GM13977 (cell line): ENCODE measurements at places on chromosomes 13 and 19.
A peak's percentile ranks its signal among the peaks of the same experiment; 100 is the strongest.

GRCh38 chr19:8057545-8058270 is 5.1 kb downstream of the CCL25 start:
- DNase-seq = no peak

DNA sequence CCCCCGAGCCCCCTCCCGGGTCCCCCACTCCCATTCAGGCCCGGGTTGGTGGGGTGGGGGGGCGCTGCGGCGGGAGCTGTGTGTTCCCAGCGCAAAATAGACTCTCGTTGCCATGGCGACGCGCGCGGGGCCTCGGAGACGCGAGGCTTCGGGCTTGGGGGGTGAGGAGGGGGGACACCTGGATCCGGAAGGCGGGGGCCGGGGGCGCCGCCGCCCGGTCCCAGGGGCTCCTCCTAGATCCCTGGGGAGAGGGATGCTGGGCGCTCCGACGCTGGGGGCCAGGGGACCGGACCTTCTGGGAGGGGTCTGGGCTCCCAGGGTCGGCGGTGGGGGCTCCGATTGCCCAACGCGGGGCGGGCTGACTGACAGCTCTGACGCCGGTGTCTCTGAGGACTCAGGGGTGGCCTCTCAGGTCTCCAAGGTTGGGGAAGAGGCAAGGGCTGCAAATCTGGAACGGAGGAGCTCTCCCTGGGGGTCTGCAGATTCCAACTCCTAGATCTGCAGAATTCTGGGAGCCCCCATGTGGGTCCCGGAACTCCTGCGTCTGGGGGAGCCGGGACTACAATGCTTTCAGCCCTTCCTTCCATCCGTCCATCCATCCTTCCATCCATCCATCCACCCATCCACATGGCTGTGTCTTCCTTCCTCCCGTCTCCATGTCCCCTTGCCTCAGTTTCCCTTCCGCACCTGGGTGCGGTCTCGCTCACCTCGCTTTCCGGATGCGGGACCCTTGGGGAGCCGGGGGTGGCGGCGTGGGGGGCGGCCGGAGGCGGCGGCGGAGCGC is 9.1 kb upstream of the SHISA7 start:
- DNase-seq = no peak

- peak; percentile 38 for DNase-seq
Observed at GRCh38 chr19:56314018-56314380, 640 bp downstream of the ZSCAN5A start.

DNA sequence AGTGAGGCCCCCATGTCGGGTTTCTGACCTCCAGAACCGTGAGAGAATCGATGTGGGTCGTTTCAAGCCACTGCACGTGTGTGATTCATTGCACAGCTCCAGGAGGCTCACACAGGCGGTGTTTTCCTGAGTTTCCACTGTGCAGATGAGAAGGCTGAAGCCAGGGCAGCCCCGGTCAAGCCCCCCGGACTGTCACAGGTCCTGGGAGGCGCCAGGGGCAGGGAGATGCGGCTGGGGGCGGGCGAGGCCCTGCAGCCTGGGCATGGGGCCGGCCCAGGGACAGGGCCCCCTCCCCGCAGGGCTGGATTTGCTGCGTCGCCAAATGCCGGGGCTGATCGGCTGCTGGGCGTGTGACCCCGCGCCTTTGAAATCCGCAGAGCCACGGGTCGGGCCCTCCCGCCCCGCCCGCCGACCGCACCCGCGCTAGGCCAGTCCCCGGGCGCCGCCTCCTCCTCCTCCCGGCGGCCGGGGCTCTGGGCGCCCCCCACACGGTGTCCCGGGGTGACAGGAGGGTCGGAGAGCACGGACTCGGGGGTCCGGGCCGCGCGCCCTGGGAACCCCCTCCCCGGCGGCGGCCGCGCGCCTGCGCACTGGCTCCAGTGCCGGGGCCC is 9.9 kb upstream of the MKNK2 start:
- no peak for DNase-seq

GRCh38 chr13:44242766-44243165 is 130.9 kb upstream of the SERP2 start:
- DNase-seq = no peak

DNA sequence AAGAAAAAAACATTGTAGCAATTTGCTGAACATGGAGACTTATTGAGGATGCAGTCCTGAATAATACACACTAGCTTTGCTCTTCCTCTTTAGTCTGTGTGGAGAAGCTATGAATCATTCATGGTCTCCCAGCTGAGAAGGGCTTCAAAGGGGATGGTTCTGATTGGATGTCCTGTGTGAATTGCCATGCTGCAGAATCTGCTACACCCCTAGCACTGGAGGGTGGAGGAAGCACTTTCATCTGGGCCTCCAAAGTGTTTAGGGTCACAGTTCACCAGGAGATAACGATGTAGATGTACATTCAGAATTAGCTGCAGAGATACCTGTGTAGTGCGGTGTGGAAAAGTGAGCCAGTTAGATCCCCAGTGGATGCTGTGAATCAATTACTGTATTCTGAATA is 321.1 kb upstream of the EDNRB start:
- DNase-seq = no peak

GRCh38 chr13:76620036-76620435 is 266.2 kb downstream of the KCTD12 start:
- DNase-seq = no peak

GRCh38 chr13:80881942-80882445 is 541.1 kb upstream of the SPRY2 start:
- DNase-seq = no peak

- DNase-seq = peak; percentile 97
Observed at GRCh38 chr19:681029-682019, 5.1 kb downstream of the FSTL3 start.

GRCh38 chr13:66077132-66077689 is 1152.9 kb downstream of the PCDH9 start:
- DNase-seq = no peak

DNA sequence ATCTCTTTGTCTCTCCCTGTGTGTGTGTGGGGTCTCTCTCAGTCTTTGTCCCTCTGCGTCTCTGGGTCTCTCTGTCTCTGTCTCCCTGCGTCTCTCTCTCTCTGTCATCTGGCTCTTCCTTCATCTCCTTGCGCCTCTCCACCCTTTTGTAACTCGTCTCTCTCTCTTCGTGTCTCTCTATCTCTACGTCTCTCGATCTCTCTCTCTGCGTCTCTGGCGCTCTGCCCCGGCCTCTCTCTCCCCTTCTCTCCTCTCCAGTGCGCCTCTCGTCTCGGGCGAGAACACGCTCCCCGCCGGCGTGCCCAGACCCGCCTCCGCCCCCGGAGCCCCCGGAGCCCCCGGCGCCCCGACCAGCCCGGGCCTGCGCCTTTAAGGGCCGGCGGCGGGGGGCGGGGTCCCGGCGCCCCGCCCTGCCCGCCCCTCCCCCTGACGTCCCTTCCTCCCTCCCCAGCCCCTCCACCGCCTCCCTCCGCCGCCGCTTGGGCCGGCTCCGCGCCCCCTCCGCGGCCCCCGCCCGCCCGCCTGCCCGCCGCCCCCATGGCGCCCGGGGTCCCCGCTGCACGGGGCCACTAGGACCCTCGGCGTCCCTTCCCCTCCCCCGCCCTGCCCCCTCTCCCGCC is at the start of gene MARK4:
Gene MARK4 (plus strand): TSS at position 440 of the 620 bp plus-strand sequence. CDS start 318 bp downstream, outside the sequence.
- peak; percentile 98 for DNase-seq

GRCh38 chr19:1377965-1378785 is 5.5 kb upstream of the NDUFS7 start:
- no peak for DNase-seq

DNA sequence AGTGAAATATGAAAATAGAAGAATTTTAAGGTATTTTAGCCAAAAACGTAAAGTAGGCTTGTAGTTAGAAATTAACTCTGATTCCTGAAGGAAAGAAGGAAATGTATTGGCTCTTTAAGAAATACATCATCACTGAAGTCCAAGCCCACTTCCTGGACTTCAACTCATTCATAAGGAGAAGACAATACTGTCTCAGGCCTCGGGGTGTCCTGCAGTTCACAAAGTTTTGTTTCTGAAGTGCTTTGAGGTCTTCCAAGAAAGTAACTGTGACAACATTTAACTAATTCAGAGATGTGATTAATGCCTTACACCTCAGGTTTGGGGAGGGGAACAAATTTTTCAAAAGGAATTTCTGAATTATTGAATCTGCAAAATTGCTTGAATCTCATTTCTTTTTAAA is 65.8 kb upstream of the STARD13 start:
- DNase-seq = no peak

DNA sequence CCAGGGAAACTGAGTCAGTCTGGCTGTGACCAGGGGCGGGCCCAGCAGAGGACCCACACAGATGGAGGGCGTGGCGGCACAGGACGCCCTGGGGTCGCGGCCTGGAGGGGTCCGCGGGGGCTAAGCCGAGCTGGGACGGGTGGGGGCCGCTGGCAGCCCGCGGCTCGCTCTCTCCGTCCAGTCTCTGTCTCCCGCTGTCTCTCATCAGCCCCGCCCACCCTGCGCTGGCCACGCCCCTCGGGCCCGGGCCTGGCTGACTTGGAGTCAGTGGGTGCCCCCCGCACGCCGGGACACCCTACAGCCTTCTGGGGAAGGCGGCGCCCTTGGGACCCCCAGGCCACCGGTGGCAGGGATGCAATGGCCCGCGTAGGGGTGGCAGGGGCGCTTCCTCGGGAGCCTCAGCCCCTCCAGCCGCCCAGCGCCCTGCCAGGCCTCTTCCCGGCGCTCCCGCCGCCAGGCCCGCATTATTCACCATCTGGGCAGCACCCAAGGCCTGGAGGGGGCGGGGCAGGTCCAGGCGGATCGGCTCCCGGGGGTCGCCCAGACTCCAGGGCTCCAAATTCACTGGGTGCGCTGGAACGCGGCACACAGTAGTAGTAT is at the start of gene TBXA2R:
Gene TBXA2R (minus strand): TSS at position 186 of the 600 bp plus-strand sequence. CDS start 6,241 bp downstream, outside the sequence.
- peak; percentile 84 for DNase-seq

DNA sequence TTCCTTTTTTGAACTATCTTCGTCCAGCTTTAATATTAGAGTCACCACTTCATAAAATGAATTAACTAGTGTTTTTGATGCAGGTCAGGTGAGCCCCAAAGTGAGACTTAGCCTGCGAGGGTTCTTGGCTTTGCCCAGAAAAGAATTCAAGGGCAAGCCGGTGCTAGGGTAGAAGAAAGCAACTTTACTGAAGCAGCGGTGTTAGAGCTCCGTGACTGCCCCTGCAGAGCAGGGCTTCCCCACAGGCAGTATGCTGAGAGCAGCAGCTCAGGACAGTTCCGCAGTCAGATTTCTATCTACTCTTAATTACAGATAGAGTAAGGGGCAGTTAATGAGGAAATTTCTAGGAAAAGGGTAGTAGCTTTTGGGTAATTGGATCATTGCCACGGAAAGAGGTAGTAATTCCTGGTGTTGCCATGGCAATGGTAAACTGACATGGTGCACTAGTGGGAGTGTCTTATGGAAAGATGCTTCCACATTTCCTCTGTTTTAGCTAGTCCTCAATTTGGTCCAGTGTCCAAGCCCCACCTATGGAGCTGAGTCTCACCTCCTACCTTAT is 432.2 kb upstream of the ZNF507 start:
- DNase-seq = no peak

DNA sequence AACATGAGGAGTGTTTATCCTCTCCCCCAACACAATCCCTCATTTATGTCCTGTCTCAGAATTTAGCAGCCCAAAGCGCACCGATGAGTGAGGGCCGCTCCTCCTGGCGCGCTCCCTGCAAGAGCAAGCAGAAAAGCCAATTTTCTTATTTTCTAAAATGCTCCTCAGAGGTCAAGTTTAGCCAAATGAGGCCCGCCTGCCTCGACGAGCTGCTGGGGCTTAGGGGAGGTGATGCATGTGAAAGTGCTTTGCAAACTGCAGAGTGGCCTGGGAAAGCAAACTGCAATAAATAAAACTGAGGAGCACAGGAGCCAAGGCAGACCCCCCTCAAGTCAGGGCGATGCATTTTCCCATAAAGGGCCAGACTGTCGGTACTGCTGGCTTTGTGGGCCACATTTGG is 29.0 kb downstream of the CAPS start:
- no peak for DNase-seq

DNA sequence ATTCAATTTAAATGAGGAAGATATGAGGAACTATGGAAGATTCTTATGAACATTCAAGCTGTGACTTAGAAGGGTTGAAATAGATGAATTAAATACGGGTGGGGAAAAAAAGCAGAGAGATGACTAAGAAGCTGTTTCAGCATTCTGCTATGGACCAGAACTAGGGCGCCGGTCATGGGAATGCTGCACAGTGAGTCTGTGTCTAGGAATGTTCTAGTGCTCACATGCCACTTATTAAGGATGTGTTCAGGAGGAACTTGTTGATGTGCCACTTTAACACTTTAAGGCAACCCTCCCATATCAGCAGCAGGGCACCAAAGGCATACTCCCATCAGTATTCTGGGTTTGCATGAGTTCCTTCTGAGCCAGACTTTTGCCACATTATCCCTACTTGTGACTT is 152.1 kb downstream of the POSTN start:
- DNase-seq = no peak

- no peak for DNase-seq
Observed at GRCh38 chr13:73367886-73368285, 309.1 kb downstream of the KLF5 start.

DNA sequence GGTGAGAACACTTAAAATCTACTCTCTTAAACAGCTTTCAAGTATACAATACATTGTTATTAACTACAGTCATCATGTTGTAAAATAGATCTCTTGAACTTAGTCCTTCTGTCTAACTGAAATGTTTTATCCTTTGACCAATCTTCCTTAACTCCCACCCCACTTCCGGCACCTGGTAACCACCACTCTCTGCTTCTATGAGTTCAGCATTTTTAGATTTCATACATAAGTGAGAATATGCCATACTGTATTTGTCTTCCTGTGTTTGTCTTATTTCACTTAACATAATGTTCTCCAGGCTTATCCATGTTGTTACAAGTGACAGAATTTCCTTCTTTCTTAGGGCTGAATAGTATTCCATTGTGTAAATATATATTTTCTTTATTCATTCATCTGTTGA is 144.1 kb upstream of the TRPC4 start:
- DNase-seq = no peak

GRCh38 chr19:2451741-2452140 is 5.0 kb downstream of the LMNB2 start:
- DNase-seq = no peak

DNA sequence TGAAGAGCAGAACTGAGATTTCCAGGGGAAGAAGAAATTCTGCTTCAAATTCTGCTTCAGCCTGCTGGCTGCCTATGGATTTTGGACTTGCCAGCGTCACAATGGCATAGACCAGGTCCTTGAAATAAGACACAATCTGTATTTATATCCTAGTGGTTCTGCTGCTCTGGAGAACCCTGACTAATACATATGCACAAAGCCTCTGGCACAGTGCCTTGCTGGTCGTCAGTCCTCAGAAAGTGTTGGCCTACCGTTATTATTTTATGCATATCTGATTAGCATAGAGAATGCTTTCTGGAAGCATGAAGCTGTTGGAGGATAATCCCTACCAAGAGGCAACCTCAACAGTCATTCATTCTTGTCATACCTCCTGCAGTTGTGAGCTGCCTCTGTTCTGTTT is 213.7 kb downstream of the B3GLCT start:
- no peak for DNase-seq

DNA sequence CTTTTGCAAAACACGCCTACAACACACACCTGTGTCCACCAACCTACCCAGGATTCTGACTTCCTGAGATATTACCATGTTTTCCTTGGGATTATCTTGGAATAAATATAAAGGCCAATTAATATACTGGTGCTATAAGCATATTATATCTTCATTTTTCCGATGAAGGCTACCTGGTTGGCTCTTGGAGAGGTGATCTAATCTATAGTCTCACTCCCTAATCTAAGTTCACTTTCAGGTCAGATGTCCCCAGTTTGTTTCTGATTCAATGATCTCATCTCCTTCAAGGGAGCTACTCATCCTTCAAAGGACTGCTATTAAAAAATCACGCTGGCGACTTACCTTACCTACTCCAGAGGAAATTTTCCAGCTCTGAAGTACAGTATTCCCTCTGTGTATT is 517.5 kb downstream of the KLF5 start:
- no peak for DNase-seq
